ENCODE measurements at places on chromosomes 12 and 14.

DNA sequence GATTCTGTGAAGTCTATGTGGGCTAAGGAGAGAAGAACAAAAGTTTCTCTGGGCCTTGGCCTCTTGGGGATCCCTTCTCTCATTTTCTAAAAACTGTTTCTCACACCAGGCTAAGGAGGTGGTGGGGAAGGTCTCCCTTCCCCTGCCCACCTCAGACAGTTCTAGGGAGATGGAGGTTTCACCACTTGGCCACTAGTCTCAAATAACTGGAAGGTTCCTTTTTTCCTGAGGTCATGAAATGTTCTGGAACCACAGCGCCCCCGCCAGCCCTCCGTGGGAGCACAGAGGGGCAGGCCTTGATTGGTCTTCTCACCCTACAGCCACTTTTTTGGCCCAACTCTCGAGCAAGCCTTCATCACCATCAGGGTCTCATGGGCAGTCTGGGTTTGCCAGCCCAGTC, 12.6 kb downstream of the C12orf43 start:
- no peak for DNase-seq

DNA sequence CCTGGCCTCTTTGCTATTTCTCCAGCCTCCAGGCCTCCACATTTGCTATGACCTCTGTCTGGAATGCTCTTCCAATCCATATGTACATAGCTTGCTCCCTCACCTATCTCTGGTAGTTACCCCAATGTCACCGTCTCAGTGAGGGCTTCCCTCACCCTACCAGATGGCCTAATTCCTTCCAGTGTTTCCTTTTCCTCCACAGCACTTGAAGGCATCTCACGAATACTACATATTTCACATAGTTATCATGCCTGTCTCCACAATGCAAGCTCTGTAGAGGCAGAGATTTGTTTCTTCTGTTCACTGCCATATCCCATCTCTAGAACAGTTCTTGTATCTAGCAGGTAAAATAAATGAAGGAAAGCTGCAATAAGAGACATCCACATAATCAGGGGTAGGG, 21.3 kb upstream of the HSP90B1 start:
- no peak for DNase-seq

DNA sequence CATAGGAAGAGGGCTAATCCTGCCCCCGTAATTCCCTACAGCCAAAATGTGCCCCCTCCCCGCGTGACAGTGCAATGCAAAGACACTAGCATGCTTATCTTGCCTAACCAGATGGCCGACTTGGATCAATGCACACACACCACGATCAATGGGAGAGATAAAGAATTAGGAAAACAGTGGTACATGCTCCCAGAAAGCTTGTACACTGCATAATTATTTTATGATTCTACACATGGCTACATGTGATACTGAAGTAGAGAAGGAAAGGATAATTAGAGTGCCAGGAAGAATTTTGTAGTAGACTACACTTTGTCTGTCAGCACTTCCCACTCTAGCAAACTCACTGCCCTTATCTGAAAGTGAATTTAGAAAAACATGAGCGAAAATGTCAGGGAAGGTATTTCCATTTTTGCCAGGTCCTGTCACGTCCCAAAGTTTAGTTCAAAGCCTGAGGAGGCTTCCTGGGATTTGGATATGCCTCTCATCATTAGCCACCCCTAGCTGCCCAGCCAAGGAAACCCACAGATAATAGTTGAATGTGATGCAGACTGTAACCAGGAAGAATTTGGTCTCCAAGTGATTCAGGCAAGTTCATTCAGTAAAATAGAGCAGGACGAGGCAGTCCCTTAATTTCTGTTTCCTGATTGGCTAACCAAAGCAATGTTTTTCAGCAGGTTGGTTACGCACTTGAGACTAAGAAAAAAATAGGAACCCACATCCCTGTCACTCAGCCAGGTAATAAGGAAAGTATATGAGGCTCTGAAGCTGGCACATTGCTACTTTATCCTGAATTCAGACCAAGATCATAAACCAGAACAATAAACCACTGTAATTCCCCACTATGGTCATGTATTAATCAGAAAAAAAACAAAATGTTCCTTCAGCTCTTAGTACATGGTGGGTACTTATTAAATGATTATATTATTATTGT, 199.6 kb upstream of the OTX2 start:
- DNase-seq, result no peak

DNA sequence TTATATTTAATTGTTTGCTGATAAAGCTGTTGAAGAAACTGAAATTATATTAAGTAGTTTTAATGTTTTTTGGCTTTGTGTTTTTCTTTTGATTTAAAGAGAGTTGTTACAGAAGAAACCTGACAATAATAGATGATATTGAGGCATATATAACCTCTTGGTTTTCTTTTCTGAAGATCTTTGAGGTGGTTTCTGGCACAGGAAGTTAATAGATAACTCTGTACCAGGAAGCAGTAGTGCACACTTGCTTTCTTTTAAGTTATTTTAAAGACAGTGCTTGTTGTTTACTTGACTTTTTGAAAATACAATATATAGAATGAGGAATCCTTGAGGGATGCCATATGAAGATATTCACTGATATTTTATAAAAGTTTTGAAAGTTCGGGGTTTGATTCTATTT, 209.0 kb upstream of the FBXO33 start:
- DNase-seq, result no peak

GRCh38 chr14:22977434-22977683, 5.0 kb downstream of the AJUBA start:
- no peak for DNase-seq

DNA sequence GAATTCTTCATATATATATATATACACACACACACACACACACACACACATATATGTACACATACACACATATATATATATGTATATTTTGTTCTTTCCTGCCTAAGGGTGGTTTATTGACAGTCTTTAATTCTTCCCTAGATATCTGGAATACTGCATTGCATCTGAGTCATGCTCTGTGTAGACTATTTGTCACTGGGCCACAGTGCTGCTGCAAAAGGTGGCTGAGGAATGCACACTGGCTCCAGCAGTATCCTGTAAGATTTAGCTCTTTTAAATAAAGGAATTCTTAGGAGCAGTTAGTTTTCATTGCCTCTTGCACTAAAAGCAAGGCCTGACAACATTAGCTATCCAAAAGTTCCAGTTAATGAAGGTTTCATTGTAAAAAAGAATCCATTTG, 200.9 kb downstream of the APAF1 start:
- DNase-seq, result no peak

DNA sequence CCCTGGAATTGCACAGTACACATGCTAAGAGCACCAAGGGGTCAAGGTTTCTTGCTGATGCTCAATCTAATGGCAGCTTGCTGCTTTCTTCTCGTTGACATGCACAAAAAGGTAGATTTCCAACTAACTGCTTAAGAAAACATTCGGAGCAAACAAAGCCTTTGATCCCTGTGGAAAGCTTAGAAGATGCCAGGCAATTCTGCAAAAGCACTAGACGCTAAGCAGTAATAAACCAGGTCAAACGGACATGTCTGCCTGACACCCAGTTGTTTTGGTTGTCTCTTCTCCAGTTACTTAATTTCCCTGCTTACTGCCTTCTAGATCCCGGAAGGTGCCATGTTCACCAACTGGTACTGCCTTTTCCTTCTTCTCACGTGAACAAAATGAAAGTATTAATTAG, 100.5 kb upstream of the TMCC3 start:
- DNase-seq, result no peak

DNA sequence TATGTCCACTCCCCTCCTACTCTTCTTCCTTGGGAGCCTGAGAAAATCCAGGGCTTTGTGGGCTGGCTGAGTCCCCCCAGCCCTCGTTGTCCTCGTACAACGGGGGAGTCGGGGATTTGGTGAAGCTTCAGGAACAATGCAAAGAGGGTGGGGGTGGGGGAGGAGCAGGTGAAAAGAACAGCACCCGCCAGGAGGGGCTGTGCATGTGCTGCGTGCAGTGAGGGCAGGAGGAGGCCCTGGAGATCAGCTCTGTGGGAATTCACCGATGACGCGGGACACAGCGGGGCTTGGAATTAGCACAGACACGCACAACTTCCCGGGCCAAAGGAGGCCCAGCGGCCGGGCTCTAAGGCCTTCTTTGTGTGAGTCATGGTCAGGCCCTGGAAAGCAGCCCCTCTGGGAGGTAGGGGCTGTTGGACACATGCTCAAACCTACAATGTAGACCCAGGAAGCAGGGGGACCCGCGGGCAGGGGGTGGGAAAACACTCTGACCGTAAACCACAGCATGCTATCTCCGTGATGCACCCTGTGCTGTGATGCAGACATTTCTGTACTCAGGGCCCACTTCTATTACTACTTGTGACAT, 32.8 kb downstream of the RBM19 start:
- no peak for DNase-seq

Data from HT1080 (cell line).